Stimulated activated CD8-positive, alpha-beta memory T cell treated with anti-CD3 and anti-CD28 coated beads, Interleukin-2, amount 100 ng/mL, for 48 hours (primary cell): ENCODE measurements at places on chromosomes 13 and 19.

DNA sequence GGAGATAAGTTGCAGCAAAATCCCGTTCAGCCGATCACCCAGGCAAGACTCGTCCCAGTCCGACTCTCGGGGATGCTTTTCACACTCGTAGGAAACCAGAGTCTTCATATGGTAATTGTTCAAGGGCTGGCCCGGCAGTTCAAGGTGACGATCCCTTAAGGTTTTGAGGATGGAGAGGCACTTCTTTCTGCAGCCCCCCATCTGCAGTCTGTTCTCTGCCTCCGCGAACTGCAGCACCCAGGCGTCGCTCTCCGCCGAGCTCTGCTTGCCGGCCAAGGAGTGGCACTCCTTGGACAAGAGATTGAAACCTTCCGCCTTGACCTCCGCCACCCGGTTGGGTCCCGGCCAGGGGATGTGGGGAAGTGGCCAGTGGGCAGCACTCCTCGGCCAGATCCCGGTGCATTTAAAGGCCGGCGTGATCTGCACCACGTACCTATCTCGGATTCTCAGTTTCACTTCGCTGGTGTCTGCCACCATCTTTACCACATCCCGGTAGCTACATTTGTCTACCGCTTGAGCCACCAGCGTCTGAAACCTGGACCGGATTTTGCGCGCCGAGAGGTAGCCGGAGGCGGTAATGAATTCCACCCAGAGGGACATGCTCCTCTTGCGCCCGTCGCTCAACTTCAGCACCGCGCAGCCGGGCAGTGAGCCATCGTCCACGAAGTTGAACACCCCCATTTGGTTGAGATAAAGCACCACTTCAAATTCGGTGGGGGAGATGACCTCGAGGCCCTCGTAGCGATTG lies 1.1 kb downstream of the MAB21L1 start:
- DNase-seq: no peak

DNA sequence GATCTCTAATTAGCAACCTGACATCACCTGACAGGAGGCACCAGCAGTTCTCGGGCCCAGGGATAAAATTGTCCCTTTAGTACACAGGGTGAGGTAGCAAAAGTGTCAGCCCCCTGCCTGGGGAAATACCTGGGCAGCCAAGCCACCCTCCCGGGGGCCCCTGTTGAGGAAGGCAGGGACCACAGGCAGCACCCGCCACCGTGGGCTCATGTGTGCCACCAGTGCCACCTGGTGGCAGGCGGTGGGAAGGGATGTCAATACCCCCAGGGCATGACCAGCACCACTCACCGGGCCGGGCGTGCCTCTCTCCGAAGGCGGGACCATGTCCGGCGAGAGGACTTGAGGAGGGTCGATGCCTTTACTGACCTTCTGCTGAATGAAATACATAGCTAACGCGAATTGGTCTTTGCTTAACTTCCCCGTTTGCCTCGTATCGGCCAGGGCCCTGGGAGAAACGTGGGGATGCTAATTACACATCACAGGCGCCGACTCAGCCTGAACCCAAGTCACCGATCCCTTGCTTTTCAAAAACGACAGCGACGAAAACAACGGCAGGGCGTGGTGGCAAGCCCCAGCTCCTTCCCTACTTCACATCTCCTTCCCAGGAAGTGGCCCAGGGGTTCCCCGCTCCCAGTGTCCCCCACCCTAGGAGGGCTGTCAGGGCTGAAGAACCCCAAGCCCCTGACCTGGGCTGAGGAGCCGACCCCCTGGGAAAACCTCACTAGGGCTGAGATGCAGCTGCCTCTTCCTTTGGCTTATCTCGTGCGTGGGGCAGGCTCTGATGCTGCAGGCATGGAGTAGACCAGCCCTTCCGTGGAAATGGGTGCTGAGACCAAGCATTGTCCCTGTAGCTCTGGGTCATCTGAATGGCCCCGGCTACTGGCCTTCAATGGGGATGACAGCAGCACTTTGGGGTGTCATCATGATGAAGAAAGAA lies 53.8 kb downstream of the EPS15L1 start:
- peak; percentile 52 for DNase-seq

- no peak for DNase-seq
Observed at GRCh38 chr13:78562237-78562889, 41.0 kb downstream of the POU4F1 start.

- no peak for DNase-seq
Observed at GRCh38 chr13:21542563-21542962, 61.4 kb downstream of the MICU2 start.

DNA sequence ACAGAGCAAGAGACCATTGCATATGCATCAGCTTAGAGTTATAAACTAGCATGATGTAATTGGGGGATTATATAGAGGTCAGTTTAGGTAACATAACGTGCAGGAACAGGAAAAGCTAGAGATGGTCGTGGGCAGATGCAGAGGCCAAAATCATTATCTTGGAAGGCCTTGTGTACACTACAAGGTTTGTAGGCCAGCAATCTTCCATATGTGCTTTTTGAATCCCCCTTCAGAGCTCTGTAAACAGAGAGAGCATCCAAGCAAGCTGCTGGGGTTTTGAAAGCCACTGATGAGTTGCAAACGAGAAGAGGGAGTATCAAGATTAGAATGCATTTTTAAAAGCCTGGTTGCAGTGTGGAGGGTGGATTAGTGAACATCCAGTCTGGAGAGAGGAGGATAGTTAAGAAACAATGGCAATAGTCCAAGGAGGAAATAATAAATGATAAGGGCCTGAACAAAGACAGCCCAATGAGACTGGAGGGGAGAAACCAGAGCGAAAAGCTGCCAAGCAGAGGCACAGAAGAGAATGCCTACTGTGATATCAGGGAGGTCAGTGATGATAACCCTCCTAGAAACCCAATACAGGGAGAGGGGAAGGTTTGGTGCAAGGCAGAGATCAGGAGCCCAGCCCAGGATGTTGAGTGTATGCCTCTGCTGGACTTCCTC lies 109.6 kb downstream of the ZAR1L start:
- no peak for DNase-seq

- DNase-seq: no peak
Observed at GRCh38 chr13:105971312-105971711, 564.1 kb downstream of the EFNB2 start.

DNA sequence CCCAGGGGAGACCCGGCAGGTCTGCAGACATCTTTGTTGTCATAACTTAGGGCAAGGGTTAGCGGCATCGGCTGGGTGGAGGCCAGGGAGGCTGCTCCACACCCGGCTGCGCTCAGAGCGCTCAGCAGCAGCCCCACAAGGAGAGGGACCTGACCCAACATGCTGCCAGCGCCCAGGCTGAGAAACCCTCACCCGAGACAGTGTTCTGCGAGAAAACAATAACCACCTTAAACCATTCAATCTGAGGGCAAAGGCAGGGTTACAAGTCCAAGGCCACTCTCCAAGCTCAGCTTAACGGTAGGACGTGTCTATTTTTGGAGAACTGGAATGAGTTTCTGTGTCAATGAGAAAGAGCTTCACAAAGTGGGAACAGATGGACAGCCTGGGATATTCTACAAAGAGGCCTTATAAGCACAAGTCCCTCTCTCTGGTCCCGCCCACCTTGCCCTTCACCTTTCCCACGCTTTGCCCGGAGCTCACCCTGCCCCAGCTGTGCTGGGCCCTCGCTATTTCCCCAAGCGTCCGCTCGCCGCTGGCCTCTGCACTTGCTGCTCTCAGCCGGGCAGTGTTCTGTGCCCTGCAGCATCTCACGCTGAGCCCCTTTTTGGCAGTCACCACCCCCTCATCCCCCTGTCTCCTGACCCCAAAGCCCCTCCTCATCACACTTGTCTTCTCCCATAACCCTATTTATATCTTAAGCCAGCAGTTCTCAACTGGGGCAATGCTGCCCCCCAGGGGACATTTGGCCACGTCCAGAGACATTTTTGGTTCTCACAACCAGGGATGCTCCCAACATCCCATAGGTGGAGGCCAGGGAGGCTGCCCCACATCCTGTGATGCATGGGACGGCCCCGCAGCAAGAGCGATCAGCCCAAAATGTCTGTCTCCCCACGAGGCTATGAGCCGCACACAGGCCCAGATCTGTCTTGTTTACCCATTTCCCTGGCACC lies 17.6 kb downstream of the PPP1R12C start:
- DNase-seq: no peak

DNA sequence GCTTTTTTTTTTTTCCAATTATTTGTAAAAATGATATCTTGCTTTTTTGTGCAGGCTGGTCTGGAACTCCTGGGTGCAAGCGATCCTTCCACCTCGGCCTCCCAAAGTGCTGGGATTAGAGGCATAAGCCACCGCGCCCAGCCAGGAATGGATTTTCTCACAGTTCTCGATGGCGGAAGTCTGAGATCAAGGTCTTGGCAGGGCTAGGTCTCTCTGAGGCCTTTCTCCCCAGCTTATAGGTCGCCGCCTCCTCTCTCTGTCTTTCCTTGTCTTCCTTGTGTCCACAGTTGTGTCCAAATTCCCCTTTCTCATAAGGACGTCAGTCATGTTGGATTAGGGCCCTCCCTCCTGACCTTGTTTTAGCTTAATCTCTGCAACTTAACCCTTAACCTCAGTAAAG lies 200.5 kb downstream of the UQCRFS1 start:
- no peak for DNase-seq

DNA sequence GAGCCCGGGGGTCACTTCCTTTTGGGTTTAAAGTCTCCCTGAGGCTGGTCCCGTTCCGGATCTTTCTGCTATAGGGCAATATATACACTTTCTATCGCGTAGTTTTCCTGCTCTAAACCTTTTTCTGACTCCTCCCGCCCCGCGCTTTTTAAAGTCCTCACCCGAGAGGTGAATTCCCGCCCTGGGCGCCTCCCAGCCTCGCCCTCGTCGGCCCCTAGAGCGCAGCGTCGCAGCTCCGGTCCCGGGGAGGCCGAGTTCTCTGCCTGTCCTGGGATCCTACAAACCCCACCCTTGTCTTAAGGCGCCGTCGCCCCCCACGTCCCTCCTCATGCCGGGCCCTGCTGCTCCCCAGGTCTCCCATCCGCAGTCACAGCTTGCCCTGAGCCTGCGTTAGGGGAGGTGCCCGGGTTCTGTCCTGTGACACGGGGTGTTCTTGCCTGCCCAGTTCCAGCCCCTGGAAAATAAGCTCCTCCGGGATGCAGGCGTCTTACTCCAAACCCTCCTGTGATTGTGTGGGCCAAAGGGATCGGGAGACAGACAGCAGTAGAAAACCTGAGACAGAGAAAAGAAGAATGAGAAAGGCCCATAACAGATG lies 491 bp downstream of the ZNF525 start:
- peak; percentile 17 for DNase-seq

DNA sequence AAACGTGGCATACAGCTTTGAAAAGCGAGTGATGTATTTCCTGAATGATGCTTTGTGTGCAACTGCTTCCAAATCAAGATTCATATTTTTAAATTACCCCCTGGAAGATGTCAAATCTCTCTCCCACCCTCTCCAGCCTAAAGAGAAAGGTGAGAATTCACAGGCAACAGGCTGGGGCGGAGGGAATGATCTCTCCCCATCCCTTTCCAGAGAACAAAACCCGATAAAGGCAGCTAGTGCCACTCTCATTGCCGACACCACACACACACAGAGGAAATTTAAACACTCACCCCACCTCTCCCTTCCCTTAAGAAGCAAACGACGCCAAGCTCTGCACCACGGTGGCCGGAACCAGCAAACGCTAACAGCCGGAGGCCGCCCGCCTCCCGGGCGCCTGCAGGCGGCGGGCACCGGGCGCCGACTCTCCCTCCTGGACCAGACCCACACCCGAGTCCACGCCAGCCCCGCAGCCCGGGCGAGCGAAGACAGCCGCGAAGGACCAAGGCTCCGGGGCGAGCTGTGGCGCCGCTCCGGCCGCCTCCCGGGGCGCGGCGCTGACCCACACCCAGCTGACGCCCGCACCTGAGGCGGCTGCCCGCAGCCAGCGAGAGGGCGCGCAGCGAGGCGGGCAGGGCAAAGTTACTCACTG lies 477 bp downstream of the LNX2 start:
- DNase-seq: peak; percentile 30

- no peak for DNase-seq
Observed at GRCh38 chr13:48448959-48449614, 36.2 kb upstream of the LPAR6 start.

- no peak for DNase-seq
Observed at GRCh38 chr13:42925626-42926025, 66.4 kb downstream of the EPSTI1 start.

DNA sequence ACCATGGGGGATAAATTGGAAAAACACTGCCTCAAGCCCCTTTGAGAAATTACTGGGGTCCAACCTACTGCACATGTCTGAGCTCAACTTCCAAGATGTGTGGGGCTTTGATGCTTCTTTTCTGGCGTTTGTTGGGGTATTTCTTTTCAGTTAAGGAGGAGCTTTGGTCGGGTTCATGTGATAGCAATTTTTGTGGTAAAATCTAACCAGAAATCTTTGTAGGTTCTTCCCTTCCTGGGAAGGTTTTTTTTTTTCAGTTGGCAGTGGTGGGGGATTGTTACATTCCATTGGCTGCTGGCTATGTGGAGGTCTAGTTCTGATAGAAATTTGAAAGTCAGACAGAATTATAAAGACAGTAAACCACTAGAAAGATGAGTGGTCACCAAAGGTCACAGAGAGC lies 327.8 kb downstream of the ATP8A2 start:
- no peak for DNase-seq

DNA sequence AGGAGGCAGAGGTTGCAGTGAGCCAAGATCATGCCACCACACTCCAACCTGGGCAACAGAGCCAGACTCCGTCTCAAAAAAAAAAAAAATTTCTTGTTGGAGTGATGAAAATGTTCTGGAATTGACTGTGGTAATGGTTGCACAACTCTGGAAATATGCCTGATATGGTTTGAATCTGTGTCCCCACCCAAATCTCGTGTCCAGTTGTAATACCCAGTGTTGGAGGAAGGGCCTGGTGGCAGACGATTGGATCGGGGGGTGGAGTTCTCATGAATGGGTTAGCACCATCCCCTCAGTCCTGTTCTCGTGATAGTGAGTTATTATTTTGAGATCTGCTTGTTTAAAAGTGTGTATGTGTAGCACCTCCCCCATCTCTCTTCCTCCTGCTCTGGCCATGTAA lies 41.1 kb upstream of the MAP3K10 start:
- no peak for DNase-seq

DNA sequence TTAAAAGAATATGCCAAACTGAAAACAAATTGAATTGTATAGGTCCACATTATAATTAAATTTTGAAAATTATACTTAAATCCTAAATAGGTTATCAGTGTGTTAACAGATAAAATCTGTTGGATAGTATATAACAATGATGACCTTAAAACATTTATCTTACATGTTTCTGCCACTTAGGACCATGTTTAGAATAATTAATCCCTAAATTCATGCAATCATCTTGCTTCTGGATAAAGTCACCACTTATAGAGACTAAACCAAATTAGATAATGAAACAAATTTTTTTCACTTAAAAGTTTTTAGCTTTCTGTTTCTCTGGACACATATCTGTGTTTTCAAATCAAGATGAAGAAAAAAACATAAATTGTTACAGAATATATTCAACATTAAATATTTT lies 511.7 kb upstream of the MIR17HG start:
- no peak for DNase-seq

DNA sequence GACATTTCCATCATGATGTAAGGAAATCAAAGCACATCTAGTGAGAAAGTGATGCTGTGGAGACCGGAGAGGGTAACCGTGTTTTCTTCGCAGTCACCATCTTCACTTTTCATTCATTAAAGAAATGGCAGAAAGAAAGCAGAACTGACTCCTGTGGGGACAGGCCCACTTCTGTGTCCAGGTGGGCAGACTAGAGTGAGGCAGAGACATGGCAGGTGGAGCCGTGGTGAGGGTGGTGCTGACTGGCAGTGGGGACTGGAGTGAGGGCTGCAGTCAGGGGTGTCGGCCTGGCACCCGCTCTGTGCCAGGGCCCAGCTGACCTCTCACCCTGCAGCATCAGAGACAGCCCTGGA lies 71.4 kb upstream of the MCF2L start:
- DNase-seq: no peak

- DNase-seq: no peak
Observed at GRCh38 chr13:111451402-111451801, 131.0 kb downstream of the TEX29 start.

- no peak for DNase-seq
Observed at GRCh38 chr13:51643105-51643881, 59.0 kb downstream of the WDFY2 start.
